ENCODE measurements at places on chromosomes 3 and 15.

DNA sequence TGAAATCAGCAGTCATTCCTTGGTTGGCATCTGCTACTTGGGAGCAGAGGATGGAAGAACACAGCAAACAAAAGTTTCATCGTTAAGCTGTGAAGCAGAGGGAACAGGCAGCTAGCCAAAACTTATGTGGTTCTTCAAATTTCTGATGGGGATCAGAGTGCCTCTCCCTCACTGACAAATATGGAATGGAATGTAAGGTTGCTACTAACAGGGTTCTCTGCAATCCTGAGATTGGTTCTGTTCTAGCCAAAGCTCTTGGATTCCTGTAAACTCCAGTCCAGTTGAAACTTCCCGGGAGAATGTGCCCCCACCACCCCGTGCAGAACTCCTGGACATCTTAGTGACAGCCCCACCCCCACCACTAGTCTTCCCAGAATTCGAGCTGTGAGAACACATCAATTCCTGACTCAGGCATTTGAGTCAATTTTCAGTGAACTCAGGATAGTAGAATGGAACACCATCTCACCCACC is 55.9 kb upstream of the PHLDB2 start:
- no peak for DNase-seq

GRCh38 chr3:32835961-32836360 is 18.2 kb downstream of the TRIM71 start:
- DNase-seq = no peak

GRCh38 chr3:151916781-151917180 is 43.3 kb downstream of the SUCNR1 start:
- DNase-seq = no peak

- no peak for DNase-seq
Measured at GRCh38 chr15:68768321-68768720, 52.4 kb downstream of the ANP32A start.

- peak; percentile 8 for DNase-seq
Measured at GRCh38 chr3:110533089-110533488, 538.5 kb upstream of the NECTIN3 start.

DNA sequence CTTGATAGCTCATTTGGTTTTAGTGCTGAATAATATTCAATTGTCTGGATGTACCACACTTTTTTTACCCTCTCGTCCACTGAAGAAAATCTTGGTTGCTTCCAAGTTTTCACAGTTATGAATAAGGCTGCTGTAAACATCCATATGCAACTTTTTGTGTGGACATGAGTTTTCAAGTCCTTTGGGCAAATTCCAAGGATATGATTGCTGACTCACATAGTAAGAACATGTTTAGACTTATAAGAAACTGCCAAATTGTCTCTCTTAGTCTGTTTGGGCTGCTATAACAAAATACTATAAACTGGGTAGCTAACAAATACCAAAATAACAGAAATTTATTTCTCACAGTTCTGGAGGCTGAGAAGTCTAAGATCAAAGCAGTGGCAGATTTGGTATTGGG is 59.5 kb upstream of the TNFSF10 start:
- no peak for DNase-seq

GRCh38 chr15:63071288-63071909 is 28.9 kb downstream of the TPM1 start:
- no peak for DNase-seq

GRCh38 chr3:48422272-48422671 is 7.6 kb downstream of the PLXNB1 start:
- DNase-seq = peak; percentile 57
